ENCODE measurements at places on chromosomes 6 and 20.

GRCh38 chr6:134515986-134516385 is 198.1 kb upstream of the SGK1 start:
- DNase-seq, result no peak

GRCh38 chr6:87799651-87800050 is 97.6 kb upstream of the AKIRIN2 start:
- DNase-seq, result no peak

DNA sequence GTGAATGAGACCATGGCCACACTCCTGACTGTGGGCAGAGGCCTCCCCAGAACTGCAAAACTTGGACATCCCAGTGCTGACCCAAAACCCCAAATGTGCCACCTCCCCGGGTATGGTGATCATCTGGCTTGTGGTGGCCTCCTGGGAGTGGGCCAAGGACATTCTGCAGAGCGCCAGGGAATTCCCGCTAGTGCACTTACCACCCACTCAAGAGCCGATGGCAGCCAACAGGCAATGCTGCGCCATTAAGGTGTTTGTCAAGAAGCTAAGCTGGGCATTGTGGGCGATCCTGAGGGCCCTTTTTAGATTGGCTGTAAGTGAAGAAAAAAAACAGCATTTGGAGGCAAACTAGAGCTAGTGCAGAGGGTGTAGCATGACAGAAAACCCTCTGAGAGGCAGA is 9.4 kb downstream of the MMP24 start:
- no peak for DNase-seq

- no peak for DNase-seq
Measured at GRCh38 chr6:44896701-44897100, 431.4 kb upstream of the RUNX2 start.

DNA sequence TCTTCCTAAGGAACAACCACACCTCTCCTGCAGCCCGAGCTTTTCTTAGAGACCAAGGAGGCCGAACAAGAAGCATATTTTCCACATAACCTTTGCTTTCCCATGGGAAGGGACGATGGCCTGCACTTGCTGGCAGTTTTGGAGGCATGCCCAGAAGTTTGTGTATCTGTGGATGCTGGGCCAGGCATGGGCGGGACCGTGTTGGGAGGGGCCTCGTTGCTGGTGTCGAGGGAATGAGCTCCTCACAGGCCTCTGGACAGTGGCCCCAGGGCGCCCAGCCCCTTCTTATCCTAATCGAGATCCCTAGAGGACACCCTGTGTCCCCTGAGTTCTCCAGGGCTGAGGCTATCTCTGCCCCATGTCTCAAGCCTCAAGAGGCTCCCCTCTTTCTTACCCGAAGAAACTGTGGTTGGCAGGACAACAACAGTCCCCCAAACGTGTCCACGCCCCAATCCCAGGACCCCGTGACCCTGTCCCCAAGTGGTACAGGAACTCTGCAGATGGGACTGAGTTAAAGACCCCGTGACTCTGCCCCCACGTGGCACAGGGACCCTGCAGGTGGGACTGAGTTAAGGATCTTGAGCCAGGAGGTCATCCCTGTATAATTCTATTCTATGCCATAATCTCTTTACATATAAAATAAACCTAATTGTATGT is 99.5 kb upstream of the BHLHE23 start:
- DNase-seq, result no peak

- peak; percentile 27 for DNase-seq
Measured at GRCh38 chr20:38418509-38419204, 16.5 kb downstream of the SNHG17 start.
